ENCODE measurements at places on chromosomes 13 and 19.

GRCh38 chr13:75585153-75585552 is 35.6 kb downstream of the UCHL3 start:
- DNase-seq: no peak

GRCh38 chr19:29832801-29833200 is 21.0 kb downstream of the CCNE1 start:
- no peak for DNase-seq

GRCh38 chr19:14059652-14060155 is 2.2 kb downstream of the PALM3 start:
- DNase-seq: no peak

- no peak for DNase-seq
Observed at GRCh38 chr13:98207416-98207815, 30.3 kb upstream of the RNF113B start.

Measured in adipocyte (in vitro differentiated cells).